OCI-M1 (cell line): ENCODE measurements at places on chromosomes 3 and 15.

DNA sequence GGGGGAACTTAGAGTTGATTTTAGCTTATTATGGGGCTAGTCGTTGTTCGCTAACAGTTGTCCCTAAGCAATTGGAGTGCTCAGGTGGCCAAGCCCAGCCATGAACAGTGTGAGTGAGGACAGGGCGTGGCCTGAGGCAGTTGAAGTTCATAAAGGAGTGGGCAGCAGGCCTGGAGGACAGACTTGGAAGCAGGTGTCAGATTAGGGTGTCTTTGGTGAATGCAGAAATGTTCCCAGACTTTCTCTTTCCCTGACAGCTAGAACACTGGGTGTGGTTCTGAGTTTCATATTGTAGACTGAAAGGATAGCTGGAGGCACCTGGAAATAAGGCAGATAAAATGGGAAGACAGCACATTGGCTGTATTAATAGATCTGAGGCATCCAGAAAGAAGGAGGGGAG, 59.8 kb upstream of the FGD5 start:
- DNase-seq, result no peak

- DNase-seq, result no peak
Measured at GRCh38 chr3:30258426-30259392, 347.7 kb upstream of the TGFBR2 start.

DNA sequence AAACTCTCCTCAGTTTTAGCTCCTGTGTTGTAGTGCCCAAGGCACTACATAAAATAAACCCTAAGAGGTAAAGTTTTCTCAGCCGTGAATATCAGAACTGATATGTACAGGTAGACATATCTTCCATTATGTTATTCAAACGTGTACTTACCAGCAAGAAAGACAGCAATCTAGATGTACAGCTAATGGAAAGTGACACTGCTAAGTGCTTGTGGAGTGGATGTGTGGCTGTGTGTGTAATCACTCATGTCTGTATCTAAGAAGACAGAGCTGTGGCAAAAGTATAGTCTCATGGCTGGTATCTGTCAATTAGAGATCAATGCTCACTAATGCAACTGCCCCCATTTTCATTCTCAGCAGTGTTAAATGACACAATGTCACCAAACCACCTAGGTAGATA, 101.3 kb downstream of the FMN1 start:
- no peak for DNase-seq

DNA sequence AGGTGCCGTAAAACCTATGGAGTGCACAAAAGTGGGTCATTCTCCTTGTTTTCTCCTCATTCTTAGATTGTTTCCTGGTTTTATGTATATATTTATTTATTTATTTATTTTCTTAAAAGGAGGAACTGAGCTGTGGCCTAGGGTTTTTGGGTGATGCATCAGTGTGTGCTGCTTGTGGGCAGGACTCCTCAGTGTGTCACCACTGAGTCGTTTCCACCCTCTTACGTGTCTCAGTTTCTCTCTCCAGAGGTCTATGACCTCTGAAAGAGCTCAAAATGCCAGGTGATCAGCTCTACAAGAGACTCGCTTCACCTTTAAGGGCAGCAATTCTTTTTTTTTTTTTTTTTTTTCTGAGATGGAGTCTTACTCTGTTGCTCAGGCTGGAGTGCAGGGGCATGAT, 72.9 kb downstream of the CD200 start:
- peak; percentile 10 for DNase-seq
